Activated T-helper 1 cell treated with Interleukin-2 at 50 U/mL for 16 hours (primary cell): ENCODE measurements at places on chromosomes 11 and 22.

GRCh38 chr11:69241075-69241740, 52.7 kb upstream of the MYEOV start:
- no peak for DNase-seq

DNA sequence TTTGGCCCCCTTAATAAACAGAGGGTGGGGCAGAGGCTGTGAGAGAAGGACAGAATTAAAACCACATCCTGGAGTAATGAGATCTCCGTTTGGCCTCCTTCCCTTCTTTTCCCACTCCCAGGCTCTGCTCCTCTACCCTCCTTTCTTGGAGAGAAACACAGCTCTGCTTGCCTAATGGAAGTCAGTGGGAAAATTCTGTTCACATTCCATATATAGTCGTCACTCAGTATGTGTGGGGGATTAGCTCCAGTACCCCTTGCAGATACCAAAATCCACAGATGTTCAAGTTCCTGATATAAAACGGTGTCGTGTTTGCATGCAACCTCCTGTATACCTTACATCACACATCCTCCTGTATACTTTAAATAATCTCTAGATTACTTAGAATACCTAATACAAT, 37.6 kb upstream of the THY1 start:
- no peak for DNase-seq

GRCh38 chr22:38513063-38513462, 7.0 kb upstream of the DDX17 start:
- DNase-seq, result peak; percentile 10

DNA sequence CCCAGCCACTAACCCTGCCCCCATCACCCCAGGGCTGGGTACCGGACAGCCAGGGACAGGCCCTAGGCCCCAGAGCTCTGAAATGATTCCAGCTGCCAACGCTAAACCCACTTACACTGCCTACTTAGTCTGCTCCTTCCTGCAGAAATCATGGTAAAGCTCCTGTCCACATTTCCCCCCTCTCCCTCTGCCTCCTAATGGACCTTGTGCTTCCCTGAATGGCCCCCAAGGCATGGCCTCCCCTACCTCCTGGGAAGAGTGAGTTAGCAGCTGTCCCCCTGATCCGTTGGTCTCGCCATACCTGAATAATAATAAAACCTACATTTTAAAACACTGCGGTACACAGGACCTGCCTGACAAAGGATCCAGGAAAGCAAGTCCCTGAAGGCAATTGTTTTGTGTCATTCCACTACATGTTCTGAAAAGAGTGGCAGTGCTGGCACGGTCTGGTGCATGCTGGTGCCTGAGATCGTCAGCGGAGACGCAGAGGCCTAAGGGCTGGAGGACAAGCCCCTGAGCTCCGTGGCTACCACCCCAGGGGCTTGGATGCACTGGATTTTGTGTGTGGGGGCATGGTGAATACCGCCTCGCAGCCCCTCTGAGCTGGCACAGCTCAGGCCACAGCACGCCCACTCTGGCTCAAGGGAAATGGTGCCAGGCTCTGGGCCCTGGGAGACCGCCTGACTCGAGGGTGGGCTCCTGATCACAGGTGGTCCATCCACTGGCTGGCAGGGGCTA, 186.3 kb downstream of the CTTN start:
- no peak for DNase-seq

DNA sequence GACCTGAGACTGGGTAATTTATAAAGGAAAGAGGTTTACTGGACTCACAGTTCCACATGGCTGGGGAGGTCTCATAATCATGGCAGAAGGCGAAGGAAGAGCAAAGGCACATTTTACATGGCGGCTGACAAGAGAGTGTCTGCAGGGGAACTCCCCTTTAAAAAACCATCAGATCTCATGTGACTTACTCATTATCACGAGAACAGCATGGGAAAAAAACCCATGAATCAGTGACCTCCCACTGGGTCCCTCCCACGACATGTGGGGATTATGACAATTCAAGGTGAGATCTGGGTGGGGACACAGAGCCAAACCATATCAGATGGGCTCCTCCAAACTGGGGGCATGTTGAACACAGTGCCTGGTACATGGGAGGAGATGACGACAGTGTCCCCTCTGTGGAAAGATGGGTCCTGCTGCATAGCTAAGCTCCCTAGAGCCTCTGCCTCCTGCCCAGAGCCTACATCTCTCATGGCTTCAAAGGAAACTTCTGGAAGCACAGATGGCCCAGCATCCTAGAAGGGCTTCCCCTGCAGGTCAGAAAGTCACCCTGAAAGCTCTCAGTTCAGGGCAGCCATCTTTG, 46.1 kb downstream of the MYEOV start:
- DNase-seq, result no peak

DNA sequence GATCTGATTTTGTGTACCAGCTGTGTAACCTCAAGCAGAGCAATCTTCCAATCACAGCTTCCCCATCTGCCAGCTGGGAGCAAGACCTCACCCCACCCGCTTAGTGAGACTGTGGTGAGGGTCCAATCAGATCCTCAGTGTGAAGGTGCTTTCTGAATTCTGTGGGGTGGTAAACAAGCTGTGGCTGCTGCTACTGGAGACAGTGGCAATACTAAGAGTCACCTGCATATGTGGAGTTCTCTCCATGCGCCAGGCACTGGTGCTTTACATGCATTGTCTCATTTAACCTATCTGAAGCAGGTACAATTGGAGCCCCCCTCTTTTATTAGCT, 50.4 kb downstream of the CWC15 start:
- DNase-seq, result no peak

- DNase-seq, result no peak
Measured at GRCh38 chr22:45225732-45226502, 14.8 kb downstream of the KIAA0930 start.

- no peak for DNase-seq
Measured at GRCh38 chr11:92837595-92837994, 131.9 kb upstream of the MTNR1B start.

- no peak for DNase-seq
Measured at GRCh38 chr11:18720091-18720807, 5.7 kb downstream of the IGSF22 start.

GRCh38 chr22:48456449-48456848, 1371.2 kb downstream of the BRD1 start:
- no peak for DNase-seq

DNA sequence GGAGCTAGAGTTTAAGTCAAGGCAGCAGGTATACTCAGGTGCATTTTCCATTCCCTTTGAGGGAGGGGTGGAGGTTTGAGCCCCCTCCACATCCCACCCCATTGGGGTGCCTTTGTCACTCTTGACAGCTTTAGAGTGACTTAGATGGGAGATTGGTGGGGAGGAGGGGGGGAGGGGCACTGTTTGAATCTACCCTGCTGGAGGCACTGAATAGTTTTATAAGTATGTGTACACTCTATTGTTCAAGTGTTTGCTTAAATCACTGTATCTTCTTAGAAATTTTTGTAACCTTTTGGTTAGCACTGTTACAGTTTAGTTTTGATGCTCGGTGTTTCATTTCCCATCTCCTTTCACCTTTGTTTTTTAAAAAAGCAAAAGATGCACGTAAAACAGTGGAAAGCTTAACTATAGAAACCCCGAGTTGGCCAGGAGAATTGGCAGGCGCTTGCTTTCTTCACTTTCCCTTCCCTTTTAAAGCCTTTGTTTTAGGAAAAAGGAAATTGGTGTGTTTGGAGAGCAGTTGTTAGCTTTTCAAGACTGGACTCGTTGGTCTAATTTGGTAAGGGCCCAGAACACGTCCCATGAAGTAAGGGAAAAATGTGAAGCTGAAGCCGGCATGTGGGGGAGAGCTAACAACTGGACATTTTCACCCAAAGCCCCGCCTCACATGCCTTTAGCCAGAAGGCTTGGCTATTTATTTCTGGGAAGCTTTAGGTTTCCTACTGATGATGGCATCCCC, 42.8 kb downstream of the TNRC6B start:
- DNase-seq, result no peak

DNA sequence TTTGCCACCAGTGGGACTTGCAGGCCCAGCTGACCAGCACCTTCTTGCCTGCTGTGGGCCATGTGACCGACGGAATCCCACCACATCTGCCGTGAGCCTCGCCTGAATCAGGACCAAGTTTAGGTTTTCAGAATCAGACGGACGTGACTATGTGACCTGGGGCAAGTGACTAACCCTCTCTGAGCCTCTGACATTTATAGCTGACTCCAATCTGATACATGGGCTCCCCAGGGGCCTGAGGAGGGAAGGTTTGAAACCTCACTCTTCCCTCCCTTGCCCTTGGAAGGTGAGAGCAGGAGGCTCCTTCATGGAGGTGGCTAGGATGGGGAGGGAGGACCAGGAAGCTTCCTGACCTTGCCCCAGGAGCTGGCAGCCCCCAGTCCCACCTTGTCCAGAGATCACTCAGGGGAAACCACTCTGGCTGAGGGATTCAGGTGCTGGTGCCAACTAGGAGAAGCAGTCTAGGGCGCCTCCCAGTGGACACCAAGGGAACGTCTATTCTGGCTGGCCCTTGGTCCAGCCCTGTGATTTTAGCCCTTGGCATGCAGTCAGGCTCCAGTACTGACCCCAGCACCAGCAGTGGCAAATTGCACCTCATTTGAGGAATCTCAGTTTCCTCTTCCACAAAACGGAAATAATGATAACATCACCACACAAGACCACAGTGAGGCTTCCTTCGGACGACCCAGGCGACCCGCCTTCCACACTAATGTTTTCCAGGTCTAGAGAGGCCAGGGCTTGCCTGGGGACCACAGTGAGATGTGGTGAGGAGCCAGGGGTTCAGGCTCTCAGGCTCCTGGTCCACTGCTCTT, 47.2 kb upstream of the SYT7 start:
- no peak for DNase-seq

- DNase-seq, result no peak
Measured at GRCh38 chr22:38755155-38755910, 465 bp downstream of the SUN2 start.

- no peak for DNase-seq
Measured at GRCh38 chr11:126545057-126545555, 189.6 kb downstream of the ST3GAL4 start.

DNA sequence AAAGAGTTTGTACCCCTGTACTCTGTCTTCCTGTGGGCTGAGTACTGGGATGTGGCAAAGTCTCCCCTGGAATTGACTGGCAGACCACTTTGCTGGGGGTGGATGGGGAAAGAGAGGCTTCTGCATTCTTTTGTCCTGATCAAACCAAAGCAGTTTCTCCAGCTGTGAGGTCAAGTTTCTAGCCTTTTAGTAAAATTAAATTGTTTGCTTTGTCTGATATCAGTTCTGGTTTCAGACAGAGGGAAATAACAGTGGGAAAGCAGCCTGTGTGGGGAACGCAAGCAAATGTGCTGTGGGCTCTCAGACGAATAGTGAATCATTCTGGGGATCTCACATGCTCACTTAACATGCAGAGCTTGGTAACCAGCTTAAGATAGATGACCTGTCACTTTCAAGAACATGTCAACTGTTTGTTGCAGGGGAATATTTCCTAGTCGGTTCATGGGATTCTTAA, 151.6 kb downstream of the FAT3 start:
- no peak for DNase-seq

DNA sequence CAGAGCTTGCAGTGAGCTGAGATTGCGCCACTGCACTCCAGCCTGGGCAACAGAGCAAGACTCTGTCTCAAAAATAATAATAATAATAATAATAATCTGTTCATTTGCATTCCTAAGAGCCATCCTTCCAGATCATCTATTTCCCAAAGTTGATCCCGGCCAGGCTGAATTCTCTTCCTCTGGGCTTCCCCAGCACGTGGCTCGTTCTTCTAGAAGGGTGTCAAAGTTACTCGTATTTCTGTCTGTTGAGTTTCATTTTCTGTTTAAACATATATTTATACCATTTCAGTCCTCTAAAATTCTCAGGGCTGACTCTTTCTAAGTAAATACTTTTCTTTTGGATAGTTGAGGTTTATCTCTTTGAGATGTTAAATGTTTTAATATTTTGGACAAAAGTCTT, 4.8 kb upstream of the JHY start:
- DNase-seq, result no peak

DNA sequence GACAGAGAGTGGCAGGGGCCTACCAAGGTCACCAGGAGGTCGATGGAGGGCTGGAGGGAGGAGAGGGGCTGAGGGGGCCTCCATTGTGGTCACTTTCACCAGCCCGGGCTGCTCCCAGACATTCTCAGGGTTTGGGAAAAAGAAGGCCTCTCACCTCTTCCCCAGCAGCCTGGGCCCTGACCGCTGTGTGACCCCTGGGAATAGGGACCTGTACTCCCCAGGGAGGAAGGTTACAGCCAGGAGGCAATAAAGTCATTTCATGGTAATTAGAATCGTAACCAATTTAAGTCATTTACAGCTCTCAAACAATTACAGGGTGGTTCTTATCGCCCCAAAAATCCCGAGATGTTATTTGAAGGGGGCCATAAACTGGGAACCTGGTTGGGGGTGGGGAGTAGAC, 37.8 kb downstream of the ISX start:
- no peak for DNase-seq

GRCh38 chr22:41793871-41794270, 6.6 kb upstream of the CCDC134 start:
- no peak for DNase-seq

- no peak for DNase-seq
Measured at GRCh38 chr11:58530236-58530635, 22.3 kb upstream of the OR5B21 start.

DNA sequence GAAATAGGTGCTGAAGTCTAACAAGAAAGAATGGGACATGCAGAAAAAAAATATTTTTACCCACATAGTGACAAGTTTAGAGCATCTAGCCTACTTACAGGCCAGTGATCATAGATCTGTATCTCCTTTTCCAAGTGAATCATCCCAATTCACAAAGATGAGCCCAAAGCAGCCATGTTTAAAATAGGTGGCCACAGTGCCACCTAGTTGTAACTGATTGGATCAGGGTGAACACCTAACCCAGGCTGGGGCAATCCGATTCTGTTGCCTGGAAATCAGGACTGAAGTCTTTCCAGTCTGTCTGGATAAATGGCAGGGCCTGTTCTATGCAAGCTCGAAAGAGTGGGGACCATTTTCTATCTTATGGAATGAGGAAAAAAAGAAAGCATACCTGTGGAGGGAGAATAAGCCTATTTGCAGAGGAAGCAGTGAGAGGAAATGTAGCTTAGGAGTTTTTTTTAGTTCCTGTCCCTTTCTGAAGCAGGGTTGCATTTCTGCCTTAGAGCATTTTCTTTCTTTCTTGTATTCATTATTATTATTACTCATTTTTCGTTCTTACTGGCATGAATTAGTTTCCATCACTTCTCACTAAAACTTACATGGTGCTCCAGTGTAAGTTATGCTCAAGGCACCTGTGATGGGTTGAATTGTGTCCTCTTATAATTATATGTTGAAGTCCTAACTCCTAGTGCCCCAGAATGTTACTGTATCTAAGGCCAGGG, 113.2 kb upstream of the RAG2 start:
- no peak for DNase-seq

GRCh38 chr22:45671783-45672563, at the start of gene ATXN10:
Gene ATXN10, plus strand, starts transcription at chr22:45671834. Its CDS starts 230 bp downstream, at chr22:45672064.
- peak; percentile 35 for DNase-seq

- DNase-seq, result no peak
Measured at GRCh38 chr11:15913261-15913660, 443.1 kb downstream of the SOX6 start.

DNA sequence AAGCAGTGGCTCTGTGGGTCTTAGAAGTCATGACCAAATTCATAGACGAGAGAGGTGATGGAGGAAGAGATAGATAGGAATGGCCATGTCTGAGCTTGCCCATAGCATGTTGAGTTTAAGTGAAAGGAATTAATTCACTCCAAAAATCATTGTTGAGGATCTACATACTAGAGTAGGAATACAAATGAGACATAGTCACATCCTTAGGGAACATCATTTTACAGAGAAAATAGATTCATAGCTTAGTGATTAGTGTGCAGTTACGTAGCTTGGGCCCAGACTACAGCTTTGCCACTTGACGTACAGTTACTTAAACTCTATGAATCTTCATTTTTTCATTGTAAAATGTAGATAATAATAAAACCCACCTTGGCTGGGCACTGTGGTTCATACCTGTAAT, 21.4 kb upstream of the BMAL1 start:
- no peak for DNase-seq

GRCh38 chr22:42289671-42290541, 19.5 kb upstream of the TCF20 start:
- DNase-seq, result no peak
